ENCODE measurements at places on chromosomes 12 and 14.
A peak's percentile ranks its signal among the peaks of the same experiment; 100 is the strongest.

- DNase-seq, result no peak
Observed at GRCh38 chr14:61438497-61438859, 117.1 kb downstream of the PRKCH start.

DNA sequence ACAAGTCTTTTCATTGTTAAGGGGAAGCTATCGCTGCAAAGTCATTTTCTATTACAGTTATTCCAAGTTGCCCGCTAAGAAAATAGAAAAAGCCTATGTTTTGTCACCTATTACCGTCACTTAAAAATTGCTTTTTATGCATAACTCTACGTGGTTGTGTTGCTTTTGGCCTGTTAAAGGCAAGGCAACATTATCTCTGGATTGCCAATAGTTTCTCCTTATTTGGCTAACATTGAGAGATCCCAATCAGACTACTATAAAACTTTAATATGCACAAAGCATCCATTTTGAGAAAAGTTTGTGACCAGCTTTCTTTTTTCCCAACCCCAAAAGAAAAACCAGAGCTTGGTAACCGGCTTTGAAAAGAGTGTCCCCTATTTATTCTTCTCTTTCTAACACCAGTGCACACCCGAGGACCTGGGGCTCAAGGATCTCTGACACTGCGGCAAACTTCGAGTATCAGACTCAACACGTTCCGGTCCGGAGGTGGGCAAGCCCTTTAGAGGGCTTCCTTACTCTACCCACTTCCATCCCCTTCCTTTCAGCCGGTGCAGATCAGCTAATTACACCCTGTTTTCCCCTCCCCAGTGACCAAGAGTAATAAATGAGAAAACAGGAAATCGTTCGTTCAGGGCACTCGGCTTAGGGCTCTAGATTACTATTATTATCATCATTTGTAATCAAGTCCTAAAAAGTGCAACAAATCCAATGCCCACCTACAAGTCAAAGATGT is 1.2 kb downstream of the PPP1R12A start:
- peak; percentile 12 for DNase-seq

DNA sequence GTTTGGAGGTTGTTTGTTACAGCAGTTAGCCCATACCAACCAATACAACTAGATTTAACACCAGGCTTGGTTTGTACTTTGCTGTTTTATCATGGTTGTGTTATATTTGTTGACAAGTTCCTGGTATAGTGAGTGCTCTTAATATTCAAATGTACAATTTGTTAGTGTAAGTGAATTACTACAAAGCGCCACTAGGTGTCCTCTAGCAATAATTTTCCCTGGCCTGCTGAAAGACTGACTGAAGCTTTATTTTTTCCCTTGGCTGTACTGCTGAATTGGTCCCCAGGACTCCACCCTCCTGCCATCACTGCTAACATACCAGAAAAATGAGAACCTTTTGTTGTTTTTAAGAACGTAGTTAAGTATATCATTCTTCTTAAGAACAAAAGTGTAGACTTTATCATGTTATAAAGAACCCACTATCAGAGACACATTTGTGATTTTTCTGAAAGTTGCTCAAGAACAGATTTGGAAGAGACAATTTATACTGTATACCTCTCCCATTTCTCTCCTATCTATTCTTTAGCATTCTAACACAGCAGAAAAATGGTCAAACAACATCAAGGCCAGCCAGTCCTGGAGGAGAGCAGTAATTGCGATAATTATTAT is 75.3 kb upstream of the FAR2 start:
- peak; percentile 62 for DNase-seq

GRCh38 chr14:69956970-69957369 is 77.8 kb downstream of the SMOC1 start:
- no peak for DNase-seq

- DNase-seq, result no peak
Observed at GRCh38 chr12:97594236-97595088, 131.9 kb downstream of the RMST start.

- no peak for DNase-seq
Observed at GRCh38 chr12:3543826-3544225, 52.8 kb downstream of the PRMT8 start.

DNA sequence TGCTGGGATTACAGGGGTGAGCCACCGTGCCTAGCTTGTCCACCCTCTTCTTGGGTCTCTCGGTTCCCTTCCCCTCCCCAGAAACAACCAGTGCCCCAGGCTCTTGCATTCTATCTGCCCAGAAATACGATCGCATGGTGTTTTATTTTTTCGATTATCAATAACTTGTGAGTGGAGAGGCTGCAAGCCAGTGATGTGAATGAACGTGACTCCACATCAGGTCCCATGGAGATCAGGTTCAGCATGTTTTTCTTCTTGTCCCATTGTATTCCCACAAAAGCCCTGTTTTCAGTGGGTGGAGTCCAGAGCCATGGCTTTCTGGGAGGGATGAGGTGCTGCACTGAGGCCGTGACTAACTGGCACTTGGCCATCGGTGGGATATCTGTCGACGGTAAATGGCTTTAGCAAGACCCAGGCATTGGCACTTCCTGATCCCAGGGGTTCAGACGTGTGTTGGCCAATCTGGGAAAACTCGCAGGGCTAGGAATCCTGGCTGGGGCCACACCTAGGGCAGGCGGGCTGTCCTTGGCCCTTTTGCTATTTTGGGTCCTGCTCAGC is 12.7 kb upstream of the HNF1A start:
- no peak for DNase-seq

GRCh38 chr12:102735104-102735503 is 181.9 kb downstream of the PAH start:
- DNase-seq, result no peak

- DNase-seq, result no peak
Observed at GRCh38 chr12:46267575-46267824, 1.3 kb downstream of the SLC38A1 start.

DNA sequence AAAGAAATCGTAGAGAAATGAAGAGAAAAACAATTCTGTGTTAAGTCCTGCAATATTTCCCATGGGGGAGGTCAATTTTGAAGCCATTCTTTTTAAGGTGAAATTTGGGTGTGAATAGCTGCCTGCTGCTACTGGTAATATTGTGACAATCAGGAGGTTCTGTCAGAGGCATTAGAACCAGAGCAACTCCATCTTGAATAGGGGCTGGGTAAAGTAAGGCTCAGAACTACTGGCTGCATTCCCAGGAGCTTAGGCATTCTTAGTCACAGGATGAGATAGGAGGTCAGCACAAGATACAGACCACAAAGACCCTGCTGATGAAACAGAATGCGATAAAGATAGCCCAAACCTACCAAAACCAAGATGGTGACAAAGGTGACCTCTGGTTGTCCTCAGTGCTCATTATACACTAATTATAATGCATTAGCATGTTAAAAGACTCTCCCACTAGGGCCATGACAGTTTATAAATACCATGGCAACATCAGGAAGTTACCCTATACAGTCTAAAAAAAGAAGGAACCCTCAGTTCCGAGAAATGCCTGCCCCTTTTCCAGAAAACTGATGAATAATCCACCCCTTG is 24.8 kb upstream of the MTHFD1 start:
- peak; percentile 34 for DNase-seq

GRCh38 chr12:106764738-106765137 is 9.7 kb upstream of the RIC8B start:
- DNase-seq, result peak; percentile 10

DNA sequence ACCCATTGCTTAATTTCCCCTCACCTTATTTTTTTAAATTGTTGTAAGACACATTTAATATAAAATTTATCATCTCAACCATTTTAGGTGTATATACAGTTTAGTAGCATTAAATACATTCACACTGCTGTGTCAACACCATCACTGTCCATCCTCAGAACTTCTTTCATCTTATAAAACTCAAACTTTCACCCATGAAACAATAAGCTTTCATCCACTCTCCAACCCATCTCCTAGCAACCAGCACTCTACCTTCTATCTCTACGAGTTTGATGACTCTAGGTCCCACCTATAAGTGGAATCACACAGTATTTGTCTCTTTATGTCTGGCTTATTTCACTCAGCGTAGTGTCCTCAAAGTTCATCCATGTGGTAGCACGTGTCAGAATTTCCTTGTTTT is 75.5 kb downstream of the TBX3 start:
- DNase-seq, result no peak

DNA sequence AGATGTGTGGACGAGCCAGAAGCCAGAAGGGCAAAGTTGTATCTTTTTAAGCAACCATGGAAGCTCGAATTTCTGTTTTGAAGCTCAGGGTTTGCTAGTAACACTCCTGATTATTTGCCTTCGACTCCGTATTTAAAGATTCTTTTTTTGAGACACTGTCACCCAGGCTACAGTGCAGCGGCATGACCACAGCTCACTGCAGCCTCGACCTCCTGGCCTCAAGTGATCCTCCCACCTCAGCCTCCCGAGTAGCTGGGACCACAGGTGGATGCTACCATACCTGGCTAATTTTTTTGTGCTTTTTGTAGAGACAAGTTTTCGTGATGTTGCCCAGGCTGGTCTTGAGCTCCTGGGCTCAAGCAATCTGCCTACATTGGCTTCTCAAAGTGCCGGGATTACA is 18.7 kb upstream of the OASL start:
- DNase-seq, result no peak

- DNase-seq, result no peak
Observed at GRCh38 chr14:30234966-30235365, 307.3 kb upstream of the PRKD1 start.

- DNase-seq, result no peak
Observed at GRCh38 chr12:105384916-105385535, 54.5 kb downstream of the C12orf75 start.

GRCh38 chr12:59389968-59390576 is 205.8 kb upstream of the SLC16A7 start:
- no peak for DNase-seq

- DNase-seq, result no peak
Observed at GRCh38 chr14:42028607-42029006, 421.9 kb downstream of the LRFN5 start.

- DNase-seq, result no peak
Observed at GRCh38 chr12:24903329-24904088, 45.4 kb downstream of the BCAT1 start.

DNA sequence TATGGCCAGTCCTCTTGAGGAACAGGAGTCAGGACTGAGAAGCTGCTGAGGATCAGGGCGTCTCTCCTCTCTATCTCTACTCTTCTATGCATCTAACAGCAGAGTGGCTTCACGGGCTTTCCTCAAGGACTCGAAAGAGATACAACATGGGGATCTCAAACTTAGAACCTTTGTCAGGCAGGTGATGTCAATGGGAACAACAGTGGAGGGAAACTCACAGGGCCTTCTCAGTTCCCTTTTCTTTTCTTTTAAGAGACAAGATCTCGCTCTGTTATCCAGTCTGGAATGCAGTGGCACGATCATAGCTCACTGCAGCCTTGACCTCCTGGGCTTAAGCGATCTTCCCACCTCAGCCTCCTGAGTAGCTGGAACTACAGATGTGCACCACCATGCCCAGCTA is 127.6 kb downstream of the PTPN11 start:
- no peak for DNase-seq

GRCh38 chr12:62862259-62862881 is 72.6 kb downstream of the PPM1H start:
- DNase-seq, result peak; percentile 37

DNA sequence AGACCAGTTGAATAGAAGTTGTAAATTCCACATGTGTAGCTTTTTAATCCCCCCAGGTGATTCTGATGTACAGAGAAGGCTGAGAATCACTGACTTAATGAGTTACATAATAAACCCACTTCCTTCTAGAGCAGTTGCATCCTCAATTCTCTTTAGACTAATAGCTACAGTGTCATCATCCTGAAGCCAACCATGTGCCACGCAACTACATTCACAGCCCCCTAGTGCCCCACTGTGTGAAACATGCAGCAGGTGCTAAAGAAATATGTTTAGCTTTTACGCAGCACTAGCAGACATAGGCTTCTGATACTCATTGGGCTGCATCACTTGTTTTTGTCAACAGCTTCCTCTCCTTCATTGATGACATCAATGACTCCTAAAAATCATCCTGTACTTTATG is 1168.3 kb downstream of the BCL11B start:
- no peak for DNase-seq

- no peak for DNase-seq
Observed at GRCh38 chr14:103869406-103870143, 22.2 kb upstream of the PPP1R13B start.

DNA sequence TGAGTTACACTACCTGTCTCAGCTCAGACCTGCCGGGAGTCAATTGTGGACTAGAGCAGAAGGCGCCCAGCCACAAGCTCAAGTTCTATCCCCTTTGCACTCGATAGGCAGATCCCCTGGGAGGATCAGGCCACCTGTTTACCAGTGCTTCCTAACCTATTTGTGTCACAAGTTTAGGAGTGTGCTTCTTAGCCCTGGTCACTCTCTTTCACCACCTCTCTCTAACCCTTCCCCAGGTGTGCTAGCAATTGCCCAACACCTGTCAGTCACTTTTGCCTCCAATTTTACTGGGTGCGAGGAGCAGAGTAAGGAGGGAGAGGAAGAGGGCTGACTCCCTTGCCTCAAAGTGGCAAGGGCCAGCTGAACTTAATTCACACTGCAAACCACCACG is 745 bp upstream of the NAA30 start:
- no peak for DNase-seq

DNA sequence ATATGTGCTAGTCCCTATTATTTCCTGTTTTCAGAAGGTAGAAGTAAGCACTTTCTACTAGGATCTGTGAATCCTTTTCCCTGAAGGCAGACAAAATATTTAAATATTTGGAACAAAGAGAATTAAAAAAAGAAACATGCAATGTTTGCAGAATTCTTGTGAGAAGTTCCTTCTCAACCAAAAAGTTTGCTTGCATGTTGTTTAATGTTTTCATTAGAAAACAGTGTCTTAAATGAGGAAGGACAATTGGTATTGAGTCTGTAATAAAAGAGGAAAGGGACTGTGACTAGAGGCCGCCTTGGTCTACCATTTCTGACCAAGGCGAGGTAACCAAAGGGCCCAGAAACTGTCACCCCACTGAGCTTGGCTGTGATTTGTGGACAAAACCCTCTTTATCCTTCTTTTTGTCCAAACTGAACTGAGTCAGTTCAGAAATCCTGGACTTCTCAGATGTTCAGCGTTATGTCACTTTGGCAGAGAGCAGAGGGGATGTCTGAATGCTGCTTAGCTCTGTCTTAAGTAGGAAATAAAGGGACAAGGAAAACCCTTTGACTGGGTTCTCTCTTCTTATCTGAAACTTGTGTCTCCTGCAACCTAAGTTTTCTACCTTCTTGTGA is 129.8 kb upstream of the CPM start:
- DNase-seq, result no peak

- no peak for DNase-seq
Observed at GRCh38 chr12:1501695-1502378, 92.5 kb downstream of the FBXL14 start.

GRCh38 chr14:90451961-90452360 is 55.1 kb downstream of the CALM1 start:
- DNase-seq, result no peak

DNA sequence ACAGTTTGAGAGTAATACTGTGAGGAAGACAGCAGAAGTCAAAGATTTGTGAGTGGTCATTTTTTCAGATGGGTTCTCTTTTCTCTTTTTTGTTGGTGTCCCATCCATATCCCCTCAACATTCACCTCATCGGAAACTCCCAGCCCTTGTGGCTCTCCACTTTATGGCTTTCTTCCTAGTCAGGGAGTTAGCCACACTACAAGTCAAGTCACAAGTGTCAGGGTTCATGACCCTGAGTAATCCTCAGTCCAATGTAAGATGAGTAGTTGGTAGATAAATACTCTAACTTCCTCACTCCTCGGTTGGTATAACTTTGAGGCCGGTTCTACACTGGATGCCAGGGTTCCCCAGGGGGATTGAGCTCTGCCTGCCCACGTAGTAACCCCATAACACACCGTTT is 41.4 kb downstream of the PTGER2 start:
- DNase-seq, result peak; percentile 58

All from kidney tubule cell (primary cell).